ENCODE measurements at places on chromosomes 5 and 9. TPM values are rescaled to one million over a fixed set of nuclear protein-coding genes. Genes with fewer than 3 reads are reported as not detected.

DNA sequence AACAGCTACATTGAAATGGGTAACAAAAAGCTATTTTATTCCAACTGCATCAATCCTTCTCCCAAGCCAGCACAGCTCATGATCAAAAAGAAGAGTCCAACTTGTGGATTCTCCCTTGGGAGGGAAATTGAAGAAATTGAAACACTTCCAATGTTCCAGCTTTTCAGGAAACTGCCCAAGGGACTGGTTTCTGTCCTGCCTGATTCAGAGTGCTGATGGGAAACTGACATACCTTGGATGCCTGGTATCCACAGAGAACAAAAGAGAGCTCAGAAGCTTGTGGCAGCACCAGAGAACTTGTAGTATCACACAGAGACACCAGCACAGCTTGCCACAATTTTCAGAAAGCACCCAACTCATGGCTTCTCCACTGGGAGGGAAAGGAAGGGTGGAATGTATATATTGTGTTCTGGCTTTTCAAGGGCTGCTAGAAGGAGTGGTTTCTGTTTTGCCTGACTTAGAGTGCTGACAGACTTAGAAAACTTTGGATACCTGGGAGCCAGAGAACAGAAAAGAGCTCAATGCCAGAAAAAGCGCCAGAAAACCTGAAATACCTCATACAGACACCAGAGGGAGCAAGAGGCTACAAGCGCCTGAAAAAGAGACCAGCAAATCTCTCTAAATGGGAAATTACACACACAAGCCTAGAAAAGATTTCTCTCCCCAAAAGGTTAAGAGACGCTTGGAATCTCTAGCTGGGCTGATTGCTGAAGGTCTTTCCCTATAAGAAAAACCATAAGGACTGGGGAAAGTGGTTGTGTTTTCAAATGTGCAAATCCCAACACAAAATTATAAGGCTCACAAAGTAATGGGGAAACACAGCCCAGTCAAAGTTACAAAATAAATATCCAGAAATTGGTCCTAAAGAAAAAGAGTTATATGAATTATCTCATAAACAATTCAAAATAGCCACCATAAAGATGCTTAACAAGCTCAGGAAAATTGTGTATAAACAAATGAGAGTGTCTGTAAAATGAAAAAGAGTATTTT lies 178.8 kb downstream of the SPOCK1 start:
- peak; percentile 51 for DNase-seq

GRCh38 chr5:65326922-65327321 lies 154.8 kb downstream of the ADAMTS6 start:
- DNase-seq = peak; percentile 69

GRCh38 chr9:27763831-27764230 lies 190.6 kb upstream of the C9orf72 start:
- no peak for DNase-seq

GRCh38 chr9:19934301-19934871 lies 145.5 kb upstream of the SLC24A2 start:
- peak; percentile 1 for DNase-seq

- peak; percentile 66 for DNase-seq
Observed at GRCh38 chr5:177478711-177479646, 5.5 kb upstream of the DBN1 start.

- no peak for DNase-seq
Observed at GRCh38 chr9:35555881-35556280, 49.2 kb upstream of the TESK1 start.

DNA sequence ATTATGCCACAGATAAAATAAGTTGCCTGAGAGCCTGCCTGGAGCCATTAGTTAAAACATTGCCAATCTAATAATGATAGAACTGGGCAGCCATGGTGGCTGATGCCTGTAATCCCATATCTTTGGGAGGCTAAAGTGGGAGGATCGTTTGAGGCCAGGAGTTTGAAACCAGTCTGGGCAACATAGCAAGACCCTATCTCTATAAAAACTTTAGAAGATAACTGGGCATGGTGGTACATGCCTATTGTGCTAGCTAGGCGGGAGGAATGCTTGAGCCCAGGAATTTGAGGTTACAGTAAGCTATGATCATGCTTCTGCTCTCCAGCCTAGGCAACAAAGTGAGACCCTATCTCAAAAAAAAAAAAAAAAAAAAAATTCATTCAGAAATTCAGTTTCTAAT lies 52.6 kb downstream of the RAI14 start:
- no peak for DNase-seq

DNA sequence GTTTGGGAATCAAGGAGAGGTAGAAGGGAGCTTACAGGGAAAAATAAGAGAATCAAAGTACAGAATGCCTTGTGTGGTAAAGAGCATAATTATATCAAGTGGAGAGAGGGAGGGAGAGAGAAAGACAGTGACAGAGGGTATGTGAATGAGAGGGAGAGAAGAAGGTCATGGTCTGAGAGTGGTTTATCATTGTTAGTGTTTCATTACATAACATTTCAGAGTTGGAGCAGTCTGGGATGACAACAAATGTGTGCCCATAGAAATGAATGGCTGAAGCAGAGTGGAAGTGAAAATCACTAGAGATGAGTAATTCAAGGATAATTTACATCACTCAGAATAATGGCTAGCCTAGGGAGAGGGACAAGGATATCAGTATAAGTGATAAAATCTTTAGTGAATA lies 799.2 kb downstream of the TLE1 start:
- DNase-seq = no peak

GRCh38 chr5:10393491-10393890 lies 40.0 kb downstream of the MARCHF6 start:
- peak; percentile 60 for DNase-seq

GRCh38 chr5:141574122-141574510 lies 44.7 kb downstream of the DIAPH1 start:
- DNase-seq = peak; percentile 19

- DNase-seq = no peak
Observed at GRCh38 chr9:136459425-136459824, 19.8 kb upstream of the INPP5E start.

DNA sequence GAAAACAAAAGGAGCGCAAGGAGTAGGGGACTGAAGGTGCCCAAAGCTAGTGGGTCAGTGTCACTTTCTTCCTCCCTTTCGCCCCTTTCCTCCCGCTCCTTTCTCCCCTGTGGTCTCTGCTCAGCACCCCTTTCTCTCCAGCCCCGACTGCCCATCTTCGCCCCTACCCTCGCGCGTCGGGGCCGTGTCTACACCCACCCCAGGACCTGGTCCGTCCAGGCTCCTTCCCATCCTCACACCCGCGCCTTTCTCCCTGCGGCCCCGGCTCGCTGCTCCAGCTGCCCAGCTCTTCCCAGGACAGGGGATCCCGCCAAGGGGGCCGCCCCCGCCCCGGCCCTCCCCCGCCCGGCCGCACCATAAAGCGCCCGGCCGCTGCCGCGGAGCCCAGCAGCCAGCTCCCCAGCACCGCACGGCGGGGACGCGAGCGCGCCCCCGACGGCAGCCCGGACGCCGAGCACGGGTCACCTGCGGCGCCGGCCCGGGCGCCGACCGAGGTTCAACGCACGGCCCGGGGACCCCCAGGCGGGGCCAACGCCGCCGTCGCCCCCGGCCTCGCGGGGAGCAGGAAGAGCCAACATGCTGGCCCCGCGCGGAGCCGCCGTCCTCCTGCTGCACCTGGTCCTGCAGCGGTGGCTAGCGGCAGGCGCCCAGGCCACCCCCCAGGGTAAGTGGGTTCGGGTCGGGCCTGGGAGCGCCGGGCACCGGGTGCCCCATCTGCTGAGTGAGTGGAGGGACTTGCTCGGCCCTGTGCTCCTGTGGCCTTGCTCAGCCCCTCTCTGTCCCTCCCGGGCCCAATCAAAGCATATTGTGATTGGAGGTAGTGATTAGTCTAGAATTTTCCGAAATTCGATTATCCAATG lies at the start of gene THBS4:
Gene THBS4, plus strand, starts transcription at position 387 of the 860 bp plus-strand sequence. Its CDS starts 190 bp downstream, at position 577.
- DNase-seq = no peak

DNA sequence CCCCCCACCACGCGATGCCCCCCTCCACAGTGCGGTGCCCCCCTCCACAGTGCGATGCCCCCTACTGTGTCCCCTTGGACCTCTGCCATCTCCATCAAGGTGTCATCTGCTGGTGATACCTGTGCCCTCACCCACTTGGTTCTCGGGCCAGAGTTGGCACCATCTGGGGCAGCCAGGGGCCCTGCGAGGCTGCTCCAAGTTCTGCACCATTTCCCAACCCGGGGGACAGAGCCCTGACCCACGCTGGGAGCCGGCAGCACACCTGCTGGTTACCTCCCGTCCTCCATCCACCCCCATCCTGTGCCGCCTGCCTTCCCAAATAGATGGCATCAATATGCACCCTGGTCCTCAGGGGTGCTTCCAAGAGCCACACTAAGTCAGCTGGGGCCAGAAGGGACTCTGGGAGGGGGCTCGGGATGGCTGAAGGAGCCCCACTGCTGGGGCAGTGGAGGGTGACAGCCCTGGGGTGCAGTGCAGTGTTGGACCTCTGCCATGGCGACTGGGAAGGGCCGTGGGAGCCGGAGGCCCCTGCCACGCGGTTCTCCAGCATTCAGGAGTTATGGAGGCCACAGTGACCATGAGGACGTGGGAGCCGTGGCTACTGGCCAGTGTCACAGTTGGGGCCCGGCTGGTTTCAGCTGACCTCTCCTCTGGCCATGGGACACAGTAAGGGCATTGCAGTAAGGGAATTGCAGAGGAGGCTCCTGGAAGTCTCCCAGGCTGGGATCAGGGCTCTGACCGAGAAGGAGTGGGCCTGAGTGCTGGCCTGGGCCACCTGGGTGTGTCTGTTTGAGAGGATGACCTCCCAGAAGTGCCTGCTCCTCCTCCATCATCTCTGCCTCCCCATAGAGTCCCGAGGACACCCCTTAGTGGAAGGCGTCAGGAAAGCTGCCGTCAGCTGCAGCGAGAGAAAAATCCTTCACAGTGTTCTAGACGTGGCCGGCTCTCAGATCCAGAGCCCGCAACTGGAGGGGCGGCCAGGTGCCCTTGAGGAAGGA lies 44.2 kb upstream of the NOTCH1 start:
- DNase-seq = no peak

- peak; percentile 90 for DNase-seq
Observed at GRCh38 chr9:38035873-38036272, 33.2 kb downstream of the SHB start.

GRCh38 chr9:73577848-73578247 lies 426.2 kb downstream of the ANXA1 start:
- no peak for DNase-seq

STPG3 gene
- not detected for total RNA-seq

TRPM3 gene
- total RNA-seq = not detected

PCDHAC2 gene
- total RNA-seq = not detected

GHR gene
- total RNA-seq = 1.1 TPM

SLC25A46 gene
- 84.4 TPM for total RNA-seq

TGFBI gene
- total RNA-seq = 483 TPM

NRG2 gene
- 0.18 TPM for total RNA-seq
